ENCODE measurements at places on chromosomes 1 and 21.

DNA sequence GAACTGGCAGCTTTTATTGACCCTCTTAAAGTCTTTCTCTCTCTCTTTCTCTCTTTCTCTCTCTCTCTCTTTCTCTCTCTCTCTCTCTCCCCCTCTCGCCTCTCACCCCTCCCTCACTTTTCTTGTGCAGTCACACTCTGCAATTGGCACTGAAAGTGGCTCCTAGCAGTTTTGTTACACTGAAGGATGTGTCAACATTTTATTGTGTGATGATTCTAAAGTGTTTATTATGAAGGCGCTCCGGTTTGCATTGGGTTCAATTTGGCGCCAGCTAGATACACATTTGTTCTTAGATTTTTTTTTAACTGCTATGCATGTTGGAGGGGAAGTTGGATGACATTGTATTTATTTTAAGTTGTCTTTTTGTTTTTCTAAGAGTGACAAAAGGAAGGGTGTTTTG, 64.0 kb upstream of the CHRM3 start:
- no peak for DNase-seq

- no peak for DNase-seq
These were observed 146.1 kb upstream of the CSF3R start for GRCh38 chr1:36628804-36629203.

GRCh38 chr1:64006276-64007051, 197.0 kb upstream of the UBE2U start:
- no peak for DNase-seq

DNA sequence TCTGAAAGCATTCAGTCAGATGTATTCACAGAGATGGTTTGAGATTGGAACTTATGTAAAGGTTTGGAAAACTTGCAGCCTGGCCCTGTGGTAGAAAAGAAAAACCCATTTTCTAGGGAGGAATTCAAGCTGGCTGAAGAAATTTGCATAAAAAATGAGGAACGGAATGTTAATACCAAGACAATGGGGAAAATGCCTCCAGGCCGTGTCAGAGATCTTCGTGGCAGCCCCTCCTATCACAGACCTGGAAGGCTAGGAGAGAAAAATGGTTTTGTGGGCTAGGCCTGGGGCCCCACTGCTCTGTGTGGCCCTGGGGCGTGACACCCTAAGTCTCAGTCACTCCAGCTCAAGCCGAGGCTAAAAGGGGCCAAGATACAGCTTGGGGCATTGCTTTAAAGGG, 26.7 kb downstream of the NME7 start:
- DNase-seq: no peak

DNA sequence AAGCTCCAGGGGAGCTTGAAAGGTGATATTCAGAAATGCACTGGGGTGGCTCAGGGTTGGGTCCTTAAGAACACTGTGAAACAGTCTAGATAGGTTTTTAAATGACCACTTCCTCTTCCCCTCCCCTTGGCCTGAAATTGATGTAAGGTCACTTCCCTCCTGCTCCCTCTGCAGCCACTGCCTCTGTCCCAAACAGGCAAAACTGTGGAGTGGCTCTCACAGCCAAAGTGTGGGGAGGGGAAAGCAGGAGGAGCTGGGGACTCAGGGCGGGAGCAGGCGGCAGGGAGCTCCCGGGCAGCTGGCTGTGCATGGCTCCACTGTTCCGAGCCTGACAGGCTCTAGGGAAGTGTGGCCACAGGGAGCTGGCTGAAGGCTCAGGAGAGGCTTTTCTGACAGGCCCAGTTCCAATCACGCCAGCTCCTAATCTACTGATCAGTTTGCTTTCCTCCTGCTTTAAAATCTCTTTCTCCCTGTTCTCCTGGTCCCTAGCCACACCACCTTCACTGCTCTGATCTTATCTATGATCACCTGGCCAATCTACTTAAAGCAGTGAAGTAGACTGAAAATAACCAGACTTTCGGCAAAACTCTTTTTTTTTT, 5.1 kb upstream of the CSRP1 start:
- DNase-seq: no peak

- DNase-seq: no peak
These were observed 186.5 kb upstream of the GALNT2 start for GRCh38 chr1:229880271-229881170.

DNA sequence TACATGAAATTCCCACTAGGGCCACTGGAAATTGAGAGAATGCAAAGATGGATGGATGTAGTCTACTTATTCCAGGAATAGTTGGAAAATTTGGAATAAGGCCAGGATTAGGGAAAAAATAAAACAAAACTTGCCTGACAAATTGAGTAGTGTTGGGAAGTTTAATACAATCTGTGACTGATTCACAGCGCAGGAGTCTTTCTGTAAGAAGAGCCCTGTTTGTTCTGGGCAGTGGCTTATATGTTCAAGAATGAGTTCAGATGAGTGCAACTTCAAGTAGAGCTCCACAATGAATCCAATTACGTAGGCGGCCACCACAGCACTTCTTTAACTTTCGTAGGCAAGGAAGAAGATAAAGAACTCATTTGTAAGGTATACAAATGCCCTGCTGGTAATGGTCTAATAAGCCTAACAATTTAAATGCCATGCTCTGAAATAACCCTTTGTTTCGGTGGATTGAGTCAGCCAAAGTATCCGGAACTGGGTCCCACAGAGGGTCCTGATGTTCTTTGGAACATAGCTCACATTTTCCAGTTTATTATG, 47.1 kb upstream of the KCNE1 start:
- DNase-seq: no peak

DNA sequence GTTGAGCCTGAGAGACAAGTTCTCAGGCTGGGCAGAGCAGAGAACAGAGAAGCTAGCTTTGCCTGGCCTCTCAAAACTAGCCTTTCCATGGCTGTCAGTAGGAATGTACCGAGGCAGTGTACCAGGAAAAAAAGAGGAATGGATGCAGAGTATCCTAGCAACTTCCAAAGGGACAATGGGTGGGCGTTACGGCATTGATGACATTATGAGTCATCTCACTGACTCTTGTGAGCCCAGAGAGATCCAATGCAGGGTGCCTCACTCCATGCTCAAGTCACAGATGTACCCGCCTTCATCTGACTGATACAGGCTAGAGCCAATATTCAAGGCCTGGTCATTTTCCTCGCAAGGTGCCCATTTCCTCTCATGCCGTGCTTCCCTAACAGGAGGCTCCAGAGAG, 51.4 kb upstream of the C8B start:
- DNase-seq: no peak

DNA sequence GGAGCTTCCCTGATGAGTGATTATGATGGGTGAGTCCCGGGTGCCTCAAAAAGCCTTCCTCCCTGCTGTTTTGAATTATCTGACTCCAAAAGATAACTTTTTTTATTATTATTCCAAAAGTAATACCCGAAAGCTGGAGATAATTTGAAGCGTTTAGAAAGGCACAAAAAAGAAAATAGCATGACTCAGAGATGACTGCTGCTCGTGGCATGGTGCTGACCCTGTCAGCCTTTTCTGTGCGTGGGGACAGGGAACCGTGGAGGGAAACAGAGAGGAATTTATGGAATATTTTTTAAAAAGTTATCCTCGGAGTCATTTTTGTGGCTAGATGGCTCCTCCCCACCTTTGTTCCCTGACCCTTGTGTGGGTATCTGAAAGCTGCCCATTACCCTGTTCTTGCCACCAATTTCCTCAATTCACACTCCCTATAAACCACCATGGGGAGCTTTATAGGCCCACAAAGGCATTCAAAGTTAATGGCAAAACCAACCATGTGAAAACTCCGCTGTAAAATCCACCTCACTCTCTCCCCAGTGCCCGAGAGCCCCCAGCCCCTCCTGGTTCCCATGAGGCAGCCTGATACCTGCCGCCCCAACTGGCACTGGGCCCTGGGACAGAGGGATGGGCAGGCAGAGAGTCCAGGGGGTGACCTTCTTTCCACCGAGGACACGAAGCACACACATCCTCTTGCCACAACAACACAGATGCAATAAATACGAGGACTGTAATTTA, 37.5 kb downstream of the IGSF21 start:
- no peak for DNase-seq

DNA sequence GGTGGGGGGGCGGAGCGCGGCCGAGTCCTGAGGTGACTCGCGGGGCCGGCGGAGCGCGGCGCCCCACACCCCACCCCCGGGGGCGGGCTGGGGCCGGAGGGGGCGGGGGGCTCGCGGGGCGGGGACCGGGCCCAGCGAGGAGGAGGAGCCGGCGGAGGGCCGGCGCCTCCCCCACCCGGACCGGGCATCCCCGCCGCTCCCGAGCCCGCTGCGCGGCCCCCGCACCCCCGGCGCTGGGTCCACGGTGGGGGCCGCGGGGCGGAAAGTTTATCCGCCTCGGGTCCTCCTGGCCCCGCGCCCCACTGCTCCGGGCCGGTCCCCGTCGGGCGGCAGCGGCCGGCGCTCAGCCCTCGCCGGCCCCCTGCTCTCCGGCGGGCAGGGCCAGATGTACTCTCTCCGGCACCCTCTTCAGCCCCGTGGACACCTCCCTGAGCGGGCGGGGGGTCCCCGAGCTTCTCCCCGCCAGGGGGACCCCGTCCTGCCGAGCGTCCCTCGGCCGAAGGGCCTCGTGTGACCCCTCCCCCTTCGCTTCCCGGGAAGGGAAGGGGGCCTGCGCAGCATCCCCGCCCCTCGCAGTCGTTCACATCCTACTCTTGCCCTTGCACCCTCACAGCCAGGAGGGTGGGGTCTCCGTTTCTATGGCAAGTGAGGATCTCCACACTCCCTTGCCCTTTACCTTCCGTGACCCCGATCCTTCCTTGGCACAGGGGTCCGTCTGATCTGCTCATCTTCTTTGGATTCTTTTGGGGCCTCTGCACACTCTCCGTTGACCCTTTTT, 663 bp downstream of the CAMTA1 start:
- no peak for DNase-seq

- DNase-seq: no peak
These were observed 345.2 kb upstream of the CAMK1G start for GRCh38 chr1:209238356-209238755.

DNA sequence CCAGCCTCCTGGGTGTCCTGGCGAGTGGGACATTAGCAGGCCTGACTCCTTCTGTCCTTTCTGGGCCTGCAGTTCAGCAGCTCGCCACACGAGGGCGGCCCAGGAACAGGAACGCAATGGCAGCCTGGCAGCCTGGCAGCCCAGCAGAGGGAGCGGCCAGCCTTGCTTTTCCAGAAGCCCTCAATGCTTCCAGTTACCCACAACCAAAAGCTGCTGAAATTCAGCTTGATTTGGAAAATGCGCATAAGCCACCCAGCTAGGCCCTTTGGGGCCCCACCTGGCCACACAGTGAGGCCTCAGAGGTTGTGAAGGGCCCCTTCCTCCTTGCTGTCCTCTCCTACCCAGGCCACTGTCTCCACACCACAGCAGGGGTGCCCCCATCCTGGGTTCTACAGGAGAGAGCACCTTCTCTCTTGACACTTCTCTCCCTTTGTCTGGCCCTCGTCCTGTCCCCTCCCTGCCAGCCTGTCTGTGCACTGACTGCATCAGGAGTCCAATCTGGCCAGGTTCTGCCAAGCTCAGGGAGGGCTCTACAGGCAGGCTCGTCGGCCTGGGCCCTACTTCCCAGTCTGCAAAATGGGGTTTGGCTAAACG, 103.4 kb upstream of the VAMP3 start:
- DNase-seq: peak; percentile 67

DNA sequence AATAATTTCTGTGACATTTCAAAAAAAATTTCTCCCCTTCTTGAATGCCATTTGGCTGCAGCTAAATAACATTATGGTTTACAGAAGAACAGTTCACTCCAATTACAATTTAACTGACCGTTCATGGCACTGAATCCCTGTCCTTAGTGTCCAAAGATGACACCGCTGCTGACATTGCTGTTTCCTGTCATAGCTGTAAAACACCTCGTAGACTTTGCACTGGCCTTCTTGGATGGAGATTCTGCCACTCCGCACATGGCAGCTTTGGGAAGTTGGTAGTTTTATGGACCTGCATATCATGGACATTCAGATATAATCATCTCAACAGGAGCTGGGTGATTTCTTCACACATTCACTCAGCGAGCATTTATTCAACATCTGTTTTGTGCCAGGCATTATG, 5.0 kb downstream of the ARMH1 start:
- no peak for DNase-seq

GRCh38 chr1:32406629-32407111, 12.4 kb upstream of the BSDC1 start:
- DNase-seq: no peak

GRCh38 chr1:110672001-110672752, 2.6 kb downstream of the KCNA3 start:
- DNase-seq: no peak

DNA sequence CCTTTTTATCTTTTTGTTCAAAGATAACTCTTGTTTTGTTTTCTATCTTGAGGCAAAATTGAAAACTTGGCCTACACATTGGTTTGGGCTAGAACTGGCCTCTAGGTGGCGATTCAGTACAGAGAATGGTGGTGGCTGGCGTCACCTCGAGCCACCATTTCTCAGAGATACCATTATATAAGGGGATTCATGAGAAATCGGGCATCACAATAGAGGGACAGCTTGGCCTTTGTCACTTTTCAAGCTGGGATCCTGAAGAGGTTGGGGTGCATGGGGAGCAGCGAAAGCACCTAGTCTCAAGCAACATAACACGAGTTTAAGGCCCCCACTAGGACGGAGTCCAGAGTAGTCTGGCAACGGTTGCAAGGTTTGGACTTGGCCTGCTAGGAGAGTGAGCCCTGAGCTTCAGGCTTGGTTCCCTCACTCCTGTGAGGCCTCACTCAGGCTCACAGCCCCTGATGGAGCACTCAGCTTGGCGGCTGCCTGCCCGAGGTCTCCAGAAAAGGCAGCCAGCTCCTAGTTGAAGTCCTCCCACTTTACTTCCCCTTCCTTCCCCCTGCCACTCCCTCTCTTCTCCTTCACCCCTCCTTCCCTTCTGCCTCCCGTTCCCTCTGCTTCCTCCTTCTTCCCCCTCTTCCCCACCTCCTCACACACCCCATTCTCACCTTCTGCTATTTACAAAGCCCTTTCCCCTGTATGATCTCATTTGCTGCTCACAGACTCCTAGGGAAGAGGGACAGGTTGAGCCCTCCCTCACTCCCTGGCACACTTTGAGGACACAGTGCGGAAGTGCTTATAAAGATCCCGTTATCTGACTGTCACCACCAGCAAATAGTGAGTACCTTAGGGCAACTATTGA, 67.8 kb downstream of the LRIG2 start:
- peak; percentile 64 for DNase-seq

GRCh38 chr1:30764396-30764795, 6.8 kb upstream of the LAPTM5 start:
- DNase-seq: no peak

GRCh38 chr1:57711326-57711725, 287.5 kb upstream of the DAB1 start:
- no peak for DNase-seq

DNA sequence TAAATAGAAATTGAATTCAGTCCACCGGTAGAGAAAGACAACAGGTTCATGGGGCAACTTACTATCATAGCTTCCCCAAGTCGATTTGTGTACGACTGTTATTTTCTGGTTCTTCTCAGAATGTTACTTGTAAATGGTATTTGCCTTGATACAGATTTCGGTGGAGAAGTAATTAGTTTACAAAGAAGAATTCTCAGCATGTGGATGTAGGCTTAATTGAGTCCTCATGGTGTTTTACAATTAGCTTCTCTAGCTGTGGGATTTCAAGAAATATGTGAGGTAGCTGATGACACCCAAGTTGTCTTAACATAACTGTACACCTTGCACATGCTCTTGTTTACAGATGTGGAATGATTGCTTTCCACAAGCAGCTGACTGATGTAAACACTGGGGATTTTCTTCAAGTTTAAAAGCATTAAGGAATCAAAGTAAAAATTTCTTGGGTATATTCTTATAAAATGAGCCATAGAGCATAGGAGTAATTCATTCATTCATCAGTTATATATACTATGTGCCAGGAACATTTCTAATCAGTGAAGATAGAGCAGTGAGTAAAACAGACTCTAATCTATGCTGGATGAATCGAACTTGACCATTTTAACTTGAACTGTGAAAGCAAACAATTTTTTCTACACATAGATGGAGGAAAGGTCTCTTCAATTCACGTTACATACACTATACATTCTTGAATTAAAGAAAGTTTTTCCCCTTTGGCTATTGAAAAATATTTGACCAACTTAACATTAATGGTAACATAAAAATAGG, 1.4 kb downstream of the MACO1 start:
- DNase-seq: no peak
